Glutamatergic neuron (in vitro differentiated cells): ENCODE measurements at places on chromosomes 4 and X.

GRCh38 chrX:37314531-37314930 lies 34.6 kb upstream of the PRRG1 start:
- no peak for DNase-seq

DNA sequence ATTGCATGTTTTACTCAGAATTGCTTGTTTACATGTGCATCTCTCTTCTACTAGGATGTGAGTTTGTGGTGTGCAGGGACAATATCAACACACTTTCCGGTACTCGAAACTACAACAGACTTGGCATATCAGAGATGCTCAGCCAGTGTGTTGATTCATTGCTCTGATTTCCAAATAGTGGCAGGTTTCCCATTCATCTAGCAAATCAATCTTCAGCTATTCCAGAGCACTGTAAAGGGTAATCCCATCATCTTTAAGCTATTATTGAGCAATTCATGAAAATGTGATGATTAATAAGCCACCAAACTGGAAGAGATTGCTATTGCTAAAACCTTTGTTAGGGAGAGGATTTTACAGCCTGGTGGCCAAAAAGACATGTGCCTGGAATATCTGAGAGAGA lies 574.2 kb upstream of the CPEB2 start:
- DNase-seq = no peak

DNA sequence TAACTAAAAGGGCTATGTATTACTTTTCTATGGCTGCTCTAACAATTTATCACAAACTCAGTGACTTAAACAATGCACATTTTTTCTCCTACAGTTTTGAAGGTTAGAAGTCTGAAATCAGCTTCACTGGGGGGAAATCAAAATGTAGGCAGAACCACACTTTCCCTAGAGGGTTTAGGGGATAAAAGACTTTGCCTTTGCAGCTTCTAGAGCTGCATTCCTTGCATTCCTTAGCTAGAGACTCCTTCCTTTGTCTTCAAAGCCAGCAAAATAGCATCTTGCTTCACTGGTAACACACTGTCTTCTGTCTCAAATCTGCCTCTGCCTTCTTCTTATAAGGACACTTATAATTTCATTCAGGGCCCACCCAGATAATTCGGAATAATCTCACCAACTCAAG lies 152.4 kb upstream of the SPIN4 start:
- no peak for DNase-seq

- DNase-seq = no peak
These were observed 105.3 kb upstream of the CBR4 start for GRCh38 chr4:169115144-169115896.

- DNase-seq = no peak
These were observed 220.8 kb downstream of the SPANXN3 start for GRCh38 chrX:143296521-143296920.

GRCh38 chr4:75004755-75005668 lies 72.1 kb downstream of the PARM1 start:
- no peak for DNase-seq

DNA sequence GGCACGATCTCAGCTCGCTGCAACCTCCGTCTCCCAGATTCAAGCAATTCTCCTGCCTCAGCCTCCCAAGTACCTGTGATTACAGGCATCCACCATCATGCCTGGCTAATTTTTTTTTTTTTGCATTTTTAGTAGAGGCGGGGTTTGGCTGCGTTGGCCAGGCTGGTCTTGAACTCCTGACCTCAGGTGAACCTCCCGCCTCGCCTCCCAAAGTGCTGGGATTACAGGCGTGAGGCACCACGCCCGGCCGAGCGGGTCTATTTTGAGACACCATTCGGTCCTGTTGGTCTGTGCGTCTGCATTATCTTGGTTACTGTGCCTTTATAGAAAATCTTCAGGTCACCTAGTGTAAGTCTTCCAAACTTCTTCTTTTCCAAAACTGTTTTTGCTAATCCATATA lies 21.7 kb upstream of the RGS12 start:
- no peak for DNase-seq

DNA sequence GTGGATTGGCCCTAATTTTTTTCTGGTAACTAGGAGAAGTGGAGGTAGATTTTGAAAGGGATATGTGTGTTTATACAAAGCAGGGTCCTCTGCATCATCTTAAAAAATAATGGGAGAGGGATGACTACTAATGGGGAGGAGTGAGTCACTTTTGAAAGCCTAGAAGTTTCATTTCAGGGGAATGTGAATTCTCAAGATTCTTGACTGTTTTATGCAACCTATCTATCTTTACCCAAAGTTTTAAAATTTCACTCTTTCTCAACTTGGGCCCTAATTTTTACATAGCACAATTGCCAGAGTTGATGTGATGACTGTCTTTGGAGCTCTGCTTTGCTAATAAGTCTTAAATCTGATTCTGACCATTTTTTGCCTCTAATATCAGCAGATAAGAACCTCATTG lies 445.2 kb downstream of the GRXCR1 start:
- no peak for DNase-seq

DNA sequence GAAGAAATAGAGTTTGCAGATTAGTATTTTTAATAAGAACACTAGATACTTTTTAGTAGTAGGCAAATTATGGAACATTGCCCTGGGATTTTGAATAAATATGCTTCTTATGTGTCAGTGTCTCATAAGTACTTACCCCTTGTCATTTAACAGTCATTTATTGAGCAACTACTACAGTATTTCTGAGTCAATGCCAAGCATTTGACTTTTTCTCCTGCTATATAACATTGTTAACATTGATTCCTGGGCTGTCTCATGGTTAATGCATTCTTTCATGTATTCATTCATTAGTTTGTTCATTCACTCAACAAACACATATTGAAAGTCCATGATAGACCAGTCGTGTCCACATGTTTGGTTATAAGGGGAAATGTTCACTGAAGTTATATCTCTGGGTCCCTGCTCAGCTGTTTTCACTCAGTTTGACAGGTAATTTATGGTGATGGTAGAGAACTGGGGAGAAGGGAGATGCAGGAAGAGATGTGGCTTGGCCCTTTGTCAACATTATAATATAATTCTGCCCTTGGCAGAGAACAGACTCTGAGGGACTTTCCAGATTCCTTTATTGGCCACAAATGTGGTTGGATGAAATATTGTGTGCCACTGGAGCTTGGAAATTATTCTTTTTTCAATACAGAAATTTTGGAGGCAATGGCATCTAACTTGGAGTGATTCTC lies 49.8 kb downstream of the OSTC start:
- no peak for DNase-seq

DNA sequence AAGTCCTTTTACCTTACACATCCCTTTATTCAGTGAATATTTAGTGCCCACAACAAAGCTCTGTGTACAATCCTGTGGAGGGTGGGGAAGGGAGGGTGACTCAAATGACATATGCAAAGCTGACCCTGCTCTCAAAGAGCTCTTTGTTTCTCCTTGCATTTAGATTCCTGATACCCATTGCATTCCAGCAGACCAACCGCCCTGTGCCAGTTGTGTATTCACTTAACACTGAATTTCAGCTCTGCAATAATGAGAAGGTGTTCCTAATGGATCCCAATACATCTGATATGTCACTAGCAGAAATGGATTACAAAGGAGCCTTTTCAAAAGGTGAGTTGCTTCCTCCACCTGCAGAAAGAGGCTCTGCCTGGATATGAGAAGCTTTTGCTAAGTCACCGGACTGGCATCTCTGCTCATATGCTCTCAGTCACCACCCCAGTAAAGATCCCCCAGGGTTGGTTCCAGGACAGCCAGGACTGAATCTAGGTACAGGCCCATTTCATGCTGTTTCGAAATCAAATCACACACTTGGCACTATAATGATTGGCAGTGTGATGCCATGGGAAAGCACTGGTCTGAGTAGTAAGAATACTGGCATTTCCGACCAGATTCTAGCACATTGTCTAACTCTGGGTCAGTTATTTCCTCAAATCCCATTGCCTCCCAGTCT lies 17.1 kb upstream of the ANXA3 start:
- no peak for DNase-seq

DNA sequence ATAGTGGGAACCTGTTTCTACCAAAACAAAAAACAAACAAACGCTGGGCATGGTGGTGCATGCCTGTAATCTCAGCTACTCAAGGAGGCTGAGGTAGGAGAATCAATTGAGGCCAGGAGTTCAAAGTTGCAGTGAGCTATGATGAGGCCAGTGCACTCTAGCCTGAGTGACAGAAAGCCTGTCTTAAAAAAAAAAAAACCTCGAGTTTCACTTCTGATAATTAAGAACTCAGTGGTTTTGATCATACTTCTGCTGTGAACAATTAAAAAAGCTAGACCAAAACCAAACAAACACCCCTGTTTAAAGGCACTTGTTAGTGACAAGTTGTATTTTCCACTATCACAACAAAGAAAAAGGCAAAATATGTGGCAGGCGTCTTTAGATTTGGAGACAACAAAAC lies 15.0 kb upstream of the UBE2D3 start:
- no peak for DNase-seq

DNA sequence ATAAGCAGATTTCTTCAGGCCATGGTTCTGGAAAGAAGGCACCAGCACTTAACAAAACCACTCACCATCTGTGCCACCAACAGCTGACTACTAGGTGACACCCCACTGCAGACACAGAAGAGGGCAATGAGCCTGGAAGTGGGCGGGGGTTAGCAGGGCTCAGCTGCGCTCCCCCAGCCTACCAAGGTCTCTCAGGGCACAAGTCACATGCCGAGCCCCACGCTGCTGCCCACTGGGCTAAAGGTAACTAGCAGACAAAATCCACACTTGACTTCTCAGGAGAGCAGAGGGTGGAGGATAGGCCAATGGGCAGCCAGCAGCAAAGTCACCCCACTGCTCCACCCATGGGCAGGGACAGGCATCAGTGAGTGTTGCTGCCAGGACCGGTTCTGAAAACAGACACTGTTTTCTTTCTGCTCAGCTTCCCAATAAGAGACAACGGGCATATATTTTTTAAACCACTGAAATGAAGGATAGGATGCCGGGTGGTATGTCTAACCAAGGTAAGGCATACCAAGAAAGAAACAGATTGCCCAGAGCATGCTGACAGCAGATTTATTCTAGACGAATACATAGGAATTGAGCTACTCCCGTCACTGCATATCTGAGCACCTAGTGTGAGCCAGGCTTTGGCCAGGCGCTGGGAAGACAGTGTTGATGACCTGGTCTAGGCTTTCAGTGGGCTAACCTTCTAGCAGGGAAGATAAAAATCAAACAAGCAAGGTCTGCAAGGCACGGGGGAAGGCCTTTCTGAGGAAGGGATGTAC lies 20.1 kb downstream of the ACSL1 start:
- peak; percentile 44 for DNase-seq

GRCh38 chr4:147831551-147832171 lies 99.8 kb downstream of the ARHGAP10 start:
- DNase-seq = no peak

- DNase-seq = no peak
These were observed 181.2 kb upstream of the ETNPPL start for GRCh38 chr4:108943976-108944591.

- DNase-seq = no peak
These were observed 135.2 kb downstream of the ARSF start for GRCh38 chrX:3176439-3176820.

GRCh38 chr4:189081826-189082225 lies 858.8 kb upstream of the FRG1 start:
- no peak for DNase-seq

GRCh38 chr4:187499956-187500355 lies 495.6 kb upstream of the ZFP42 start:
- no peak for DNase-seq

DNA sequence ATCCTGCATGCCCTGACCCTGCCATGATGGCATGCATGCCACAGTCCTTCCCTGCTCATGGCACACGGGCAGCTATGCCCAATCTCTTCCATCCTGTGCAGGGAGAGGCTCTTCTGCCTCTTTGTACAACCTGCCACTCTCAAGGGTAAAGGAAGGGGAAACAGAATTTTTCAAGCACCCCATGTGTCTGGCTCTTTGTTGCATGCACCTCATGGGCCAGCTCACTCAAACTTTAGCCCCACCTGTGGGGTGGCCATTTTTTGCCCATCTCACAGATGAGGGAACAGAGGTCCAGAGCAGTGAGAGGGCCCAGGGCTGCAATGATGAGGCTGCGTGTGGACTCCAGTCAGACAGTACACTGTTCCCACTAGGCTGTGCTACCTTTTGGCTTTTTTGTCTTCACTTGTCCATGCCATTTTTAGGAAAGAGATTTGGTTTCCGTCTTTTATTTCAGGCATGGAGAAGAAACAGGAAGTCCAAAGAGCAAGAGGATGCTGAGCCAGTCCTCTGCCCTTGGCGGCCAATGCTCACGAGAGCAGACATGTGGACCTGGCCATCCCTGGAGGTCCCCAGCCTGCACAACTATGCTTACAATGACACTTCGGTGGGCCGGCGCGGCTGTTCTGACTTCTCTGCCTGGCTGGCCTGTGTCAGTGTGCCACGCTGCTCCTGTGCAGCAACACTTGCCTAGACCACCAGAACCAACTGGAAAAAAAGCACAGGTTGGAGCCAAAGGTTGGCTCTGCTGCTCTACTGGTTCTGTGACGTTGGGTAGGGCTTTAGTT lies 45.6 kb downstream of the NSG1 start:
- no peak for DNase-seq

DNA sequence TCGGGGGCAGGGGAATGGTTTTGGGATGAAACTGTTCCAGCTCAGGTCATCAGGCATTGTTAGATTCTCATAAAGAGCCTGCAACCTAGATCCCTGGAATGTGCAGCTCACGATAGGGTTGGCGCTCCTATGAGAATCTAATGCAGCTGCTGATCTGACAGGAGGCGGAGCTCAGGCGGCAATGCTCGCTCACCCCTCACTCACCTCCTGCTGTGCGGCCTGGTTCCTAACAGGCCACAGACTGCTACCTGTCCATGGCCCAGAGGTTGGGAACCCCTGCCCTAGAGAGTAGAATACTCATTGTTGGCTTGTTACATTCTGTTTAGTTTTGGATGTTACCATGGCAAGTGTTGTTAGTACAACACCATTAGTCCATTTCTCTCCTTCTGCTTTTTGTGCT lies 40.8 kb upstream of the STX18 start:
- no peak for DNase-seq

GRCh38 chrX:10833299-10834169 lies 213.1 kb upstream of the MID1 start:
- DNase-seq = peak; percentile 12

DNA sequence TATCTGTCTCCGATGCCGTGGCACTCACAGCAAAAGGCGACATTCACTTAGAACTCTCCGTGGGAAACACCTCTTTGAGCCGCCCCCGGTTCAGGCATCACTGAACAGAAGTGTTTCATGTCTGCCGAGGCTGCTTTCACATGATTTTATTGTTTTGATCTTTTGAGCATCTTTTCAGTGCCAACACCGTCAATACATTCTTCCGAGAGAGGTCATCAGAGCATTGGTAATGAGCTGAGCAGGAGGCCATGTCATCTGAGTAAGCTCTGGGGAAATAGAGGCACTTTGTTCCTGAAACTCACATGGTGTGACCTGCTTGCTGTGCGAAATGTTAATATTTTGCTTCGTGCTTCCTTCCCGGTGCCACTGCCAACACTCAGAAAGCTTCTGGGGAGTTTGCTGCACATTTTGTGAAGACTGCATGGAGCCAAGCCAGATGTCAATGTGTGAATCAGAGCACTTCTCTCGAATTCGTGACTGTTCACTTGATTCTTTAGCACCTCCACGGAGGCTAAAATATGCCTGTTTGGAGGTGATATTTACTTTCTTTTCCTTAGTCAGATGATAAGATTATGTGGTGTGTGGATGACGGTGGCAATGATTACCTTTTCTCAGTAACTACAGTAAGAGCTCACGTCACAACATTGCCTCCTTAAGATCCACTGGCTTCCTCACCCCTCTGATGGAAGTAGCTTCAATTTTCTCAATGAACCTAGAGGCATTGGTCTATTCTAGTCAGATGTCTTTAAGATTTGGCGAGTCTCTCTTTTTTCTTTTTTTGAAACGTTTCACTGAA lies 222.3 kb upstream of the HS3ST1 start:
- DNase-seq = no peak
